H4 (cell line): ENCODE measurements at places on chromosomes 6 and 20. TPM values are rescaled to one million over a fixed set of nuclear protein-coding genes. Genes with fewer than 3 reads are reported as not detected.

Gene SNAP25
- total RNA-seq = 0.74 and 1.2 TPM in 2 replicates

- no peak for DNase-seq
Observed at GRCh38 chr6:93676581-93676980, 257.2 kb upstream of the EPHA7 start.

Gene SUMO4
- total RNA-seq = 0.29 TPM in 1 of 2 replicates, not detected in the other

DNA sequence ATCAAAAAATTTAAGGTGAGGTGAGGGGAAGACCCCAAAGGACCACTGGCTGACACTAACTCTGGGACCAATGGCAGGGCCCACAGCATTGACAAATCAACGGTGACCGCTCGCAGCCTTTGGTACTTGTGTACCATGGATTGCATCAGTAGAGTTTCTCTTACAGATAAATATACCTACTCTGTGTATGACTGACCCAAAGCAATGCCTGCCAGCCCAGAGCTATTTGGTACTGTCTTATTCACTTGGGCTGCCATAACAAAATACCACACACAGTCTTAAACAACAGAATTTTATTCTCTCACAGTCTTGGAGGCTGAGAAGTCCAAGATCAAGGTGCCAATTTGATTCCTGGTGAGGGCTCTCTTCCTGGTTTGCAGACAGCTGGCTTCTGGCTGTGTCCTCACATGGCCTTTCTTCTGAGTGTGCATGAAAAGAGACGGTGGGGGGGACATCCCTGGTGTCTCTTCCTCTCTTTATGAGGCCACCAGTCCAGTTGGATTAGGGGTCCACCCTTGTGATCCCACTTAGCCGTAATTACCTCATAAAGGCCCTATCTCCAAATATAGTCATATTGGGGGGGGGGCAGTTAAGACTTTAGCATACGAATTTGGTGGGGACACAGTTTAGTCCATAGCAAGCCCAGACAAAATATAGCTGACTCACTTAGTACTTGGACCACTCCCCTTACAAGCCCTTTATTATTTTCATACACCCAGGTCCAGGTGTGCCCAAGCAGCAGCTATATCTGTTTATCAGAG lies 336.3 kb downstream of the CD83 start:
- no peak for DNase-seq
